Astrocyte of the spinal cord (primary cell): ENCODE measurements at places on chromosomes 12 and 14.

DNA sequence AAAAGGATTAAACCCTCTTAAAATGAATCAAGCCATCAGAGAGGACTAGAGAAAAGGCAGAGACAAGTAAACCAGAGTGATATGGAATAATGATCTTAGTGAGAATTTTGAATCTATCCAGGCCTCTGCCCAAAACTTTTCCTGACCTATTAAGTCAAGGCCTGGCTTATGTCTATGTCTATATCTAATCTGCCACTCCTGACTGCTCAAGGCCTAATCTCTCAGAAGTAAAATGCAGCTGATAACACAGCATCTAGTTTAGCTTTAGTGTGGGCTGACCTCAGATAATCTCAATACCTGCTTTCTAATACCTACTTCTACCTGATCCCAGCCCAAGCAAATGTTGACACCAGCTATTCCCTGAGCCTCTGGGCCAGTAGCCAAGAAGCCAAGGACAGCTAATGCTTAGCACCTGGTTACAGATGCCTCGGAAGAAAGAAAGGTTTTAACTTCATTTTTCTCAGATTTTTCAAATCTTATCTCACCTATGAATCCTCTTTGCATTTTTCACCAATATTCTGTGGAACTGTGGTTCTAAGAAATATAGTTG is 1472.5 kb upstream of the SEL1L start:
- DNase-seq, result no peak

DNA sequence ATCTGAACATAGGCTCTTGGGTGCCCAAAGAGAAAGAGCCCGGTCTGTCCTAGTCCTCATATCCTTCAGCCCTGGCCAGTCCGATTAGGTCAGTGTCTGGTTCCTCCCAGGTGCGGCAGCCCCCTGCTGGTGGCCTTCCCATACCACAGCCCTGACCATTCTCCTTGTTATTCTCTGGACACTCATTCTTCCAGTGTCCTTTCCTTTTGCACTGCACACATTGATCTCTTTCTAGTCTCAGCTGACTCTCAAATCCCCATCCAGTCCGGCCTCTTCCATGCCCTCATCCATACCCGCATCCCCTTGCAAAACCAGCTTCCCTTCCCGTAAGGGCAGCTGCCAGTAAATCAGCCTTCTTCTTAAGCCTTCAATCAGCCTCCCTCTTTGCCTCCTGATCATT is 1316.3 kb downstream of the TMEM121 start:
- no peak for DNase-seq

GRCh38 chr12:54217774-54218241 is 29.0 kb upstream of the SMUG1 start:
- DNase-seq, result no peak

DNA sequence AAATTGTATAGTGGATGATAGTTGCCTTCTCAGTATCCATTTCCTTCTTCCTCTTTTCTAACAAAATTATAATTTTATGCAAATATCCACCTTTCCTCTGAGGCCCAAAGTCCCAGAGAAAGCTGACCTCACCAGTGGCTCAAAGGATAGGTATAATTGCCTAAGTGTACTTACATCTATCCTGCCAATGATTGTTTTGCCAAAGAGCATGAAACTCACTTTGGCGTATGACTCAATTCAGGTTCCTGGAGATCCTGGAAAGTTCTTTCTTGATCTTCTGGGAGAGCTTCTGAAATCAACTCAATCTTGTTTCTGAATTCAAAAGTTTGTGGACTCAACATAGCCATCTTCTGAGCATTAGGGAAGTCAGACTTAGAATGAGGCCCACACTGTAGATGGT is 10.5 kb upstream of the RBM25 start:
- DNase-seq, result no peak

- no peak for DNase-seq
Measured at GRCh38 chr12:116919706-116920485, 9.1 kb downstream of the FBXW8 start.

DNA sequence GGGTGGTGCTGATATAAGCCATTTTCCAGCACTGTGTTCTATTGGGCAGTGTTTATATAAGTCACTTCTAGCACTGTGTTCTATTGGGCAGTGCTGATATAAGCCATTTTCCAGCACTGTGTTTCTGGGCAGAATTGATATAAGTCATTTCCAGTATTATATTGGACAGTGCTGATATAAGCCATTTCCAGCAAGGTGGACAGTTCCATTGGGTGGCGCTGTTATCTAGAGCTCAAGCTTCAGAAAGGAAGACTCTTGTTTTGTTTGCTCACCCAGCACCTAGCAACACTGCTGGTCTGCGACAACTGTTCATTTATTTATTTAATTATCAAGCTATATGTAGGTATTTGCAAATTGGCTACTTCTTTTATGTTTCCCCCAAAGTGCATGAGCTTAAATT is 690.3 kb downstream of the AACS start:
- no peak for DNase-seq

GRCh38 chr12:13179211-13180074 is 17.1 kb upstream of the EMP1 start:
- no peak for DNase-seq

- DNase-seq, result no peak
Measured at GRCh38 chr12:1919763-1920162, 1.3 kb upstream of the CACNA2D4 start.

GRCh38 chr12:51863933-51864832 is 15.7 kb upstream of the FIGNL2 start:
- peak; percentile 18 for DNase-seq

DNA sequence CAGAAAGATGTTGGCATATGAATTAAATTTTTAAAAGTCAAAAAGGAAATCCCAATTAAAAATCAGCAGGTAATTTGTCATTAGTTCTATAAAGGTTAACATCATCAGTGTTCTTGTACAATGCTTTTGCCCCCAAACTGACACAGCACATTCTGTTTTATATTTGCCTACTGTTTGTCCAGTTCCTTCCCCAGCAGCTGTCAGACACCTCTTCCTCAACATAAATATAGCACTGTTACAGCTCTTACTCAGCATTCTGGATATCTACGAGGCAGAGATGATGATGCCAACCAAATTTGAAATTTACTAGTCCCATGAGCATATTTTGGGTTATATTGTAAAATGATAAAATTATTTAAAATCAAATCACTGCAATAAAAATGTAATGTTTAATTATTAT is 124.6 kb downstream of the SINHCAF start:
- DNase-seq, result no peak

DNA sequence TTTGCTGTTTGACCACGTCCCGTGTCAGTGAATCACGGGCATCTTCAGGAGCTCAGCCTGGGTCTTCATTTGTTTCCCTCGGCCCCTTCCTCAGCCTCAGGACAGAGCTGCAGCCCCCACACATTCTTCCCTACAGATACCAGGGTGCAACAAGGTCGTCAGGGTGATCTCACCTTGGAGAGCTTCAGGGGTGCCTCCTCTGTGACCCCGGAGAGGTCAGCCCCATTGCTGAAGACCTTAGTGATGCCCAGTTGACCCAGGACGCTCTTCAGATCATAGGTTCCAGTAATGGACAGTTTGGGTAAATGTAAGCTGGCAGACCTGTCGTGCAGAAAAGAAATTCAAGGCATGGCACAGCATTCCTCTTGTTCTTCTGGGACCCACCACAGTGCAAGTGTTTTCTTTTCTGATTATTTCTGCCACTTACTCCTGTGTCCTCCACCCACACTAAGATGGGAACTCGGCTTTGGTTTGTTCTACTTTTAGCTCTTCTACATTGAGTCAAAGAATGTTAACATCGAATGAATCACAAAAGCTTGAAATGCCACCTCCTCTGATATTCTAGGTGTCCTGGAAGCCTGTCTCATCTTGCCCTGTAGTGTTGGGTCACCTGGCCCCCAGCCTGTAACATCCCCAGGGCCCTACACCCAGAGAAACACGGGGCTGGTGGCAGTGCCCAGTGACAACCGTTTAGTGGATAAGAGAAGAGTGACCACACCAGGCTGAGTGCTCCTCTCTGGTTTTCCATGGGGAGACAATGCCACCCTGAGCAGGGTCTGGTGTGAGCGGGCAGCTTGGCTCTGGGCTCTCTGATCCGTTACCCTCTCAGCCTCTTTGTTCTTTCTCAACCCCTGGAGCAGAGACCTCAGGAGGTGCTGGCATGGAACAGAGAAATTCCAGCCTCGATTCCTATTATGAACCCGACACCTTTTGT is 8.8 kb downstream of the SERPINA1 start:
- DNase-seq, result no peak

GRCh38 chr14:73750531-73750901 is 36.3 kb upstream of the PNMA1 start:
- no peak for DNase-seq

DNA sequence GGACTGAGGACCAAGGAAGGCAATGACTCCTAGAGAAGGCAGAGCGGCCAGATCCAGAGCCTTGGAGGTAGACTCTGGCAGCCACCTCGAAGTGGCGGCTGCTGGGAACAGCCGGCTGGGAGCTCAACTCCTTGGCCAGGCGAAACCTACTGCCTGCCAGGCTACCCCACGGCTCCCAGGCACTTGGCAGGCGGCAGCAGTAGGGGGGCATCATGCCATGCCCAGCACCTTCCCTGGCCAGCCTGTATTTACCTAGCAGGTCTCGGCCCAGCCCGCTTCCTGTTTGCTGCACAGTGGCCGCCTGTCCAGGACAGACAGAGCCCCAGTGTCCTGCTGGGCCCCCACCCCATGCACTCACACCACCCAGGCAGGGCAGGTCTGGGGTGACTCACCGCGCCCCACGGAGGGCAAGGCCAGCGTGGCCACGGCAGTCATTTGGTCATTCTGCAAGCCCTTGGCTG is 10.2 kb downstream of the TRPV4 start:
- DNase-seq, result no peak

GRCh38 chr14:56216626-56217379 is 98.6 kb downstream of the PELI2 start:
- no peak for DNase-seq

DNA sequence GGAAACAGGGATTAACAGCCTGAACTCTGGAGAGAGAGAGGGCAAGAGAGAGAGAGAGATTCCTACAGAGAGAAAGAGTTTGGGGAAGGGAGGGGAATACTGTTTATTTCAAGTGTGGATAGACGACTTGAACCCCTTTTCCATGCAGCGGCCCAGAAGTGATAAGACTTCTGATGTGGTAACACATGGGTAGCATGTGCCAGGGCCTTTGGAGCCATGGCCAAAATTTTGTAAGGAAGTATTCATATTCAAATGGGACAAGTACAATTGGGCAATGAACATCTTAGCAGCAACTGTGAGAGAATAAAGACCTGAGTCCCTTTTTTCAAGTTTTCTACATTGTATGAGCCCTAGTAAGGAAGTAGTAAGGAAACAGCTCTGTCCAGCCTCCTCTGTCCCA is 42.4 kb upstream of the CCDC196 start:
- no peak for DNase-seq

GRCh38 chr12:120625557-120626419 is 14.6 kb upstream of the CABP1 start:
- no peak for DNase-seq

GRCh38 chr12:24773996-24774395 is 174.9 kb downstream of the BCAT1 start:
- no peak for DNase-seq

DNA sequence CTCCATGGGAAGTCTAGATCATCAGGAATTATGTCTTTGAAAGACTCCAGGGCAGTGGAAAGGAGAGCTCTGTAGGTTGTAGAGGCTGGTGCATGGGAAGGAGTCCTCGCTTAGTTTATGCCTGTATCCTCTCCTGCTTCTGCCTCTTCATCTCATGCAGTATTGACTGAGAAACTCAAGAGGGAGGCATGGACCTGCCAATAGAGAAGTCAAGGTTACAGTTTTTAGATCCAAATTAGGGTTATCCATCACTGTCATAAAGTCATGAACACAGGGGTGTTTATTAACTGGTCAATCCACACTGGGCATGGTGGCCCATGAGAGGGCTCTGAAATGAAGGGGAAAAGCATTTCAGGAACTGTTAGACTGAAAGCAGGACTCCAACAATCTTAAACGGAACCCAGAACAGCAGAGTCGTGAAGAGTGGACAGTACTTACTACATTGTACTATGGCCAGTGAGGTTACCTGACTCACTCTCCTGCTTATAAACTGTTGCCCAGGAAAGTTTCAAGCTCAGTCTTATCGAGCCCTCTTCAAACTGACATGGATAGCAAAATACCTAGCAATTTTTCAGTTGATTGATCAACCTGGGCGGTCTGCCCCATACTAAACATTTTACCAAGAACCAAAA is 30.1 kb upstream of the DHRS7 start:
- DNase-seq, result no peak

GRCh38 chr12:47391566-47391965 is 311.8 kb upstream of the AMIGO2 start:
- no peak for DNase-seq

- DNase-seq, result no peak
Measured at GRCh38 chr12:53200458-53201176, 6.4 kb downstream of the ITGB7 start.

DNA sequence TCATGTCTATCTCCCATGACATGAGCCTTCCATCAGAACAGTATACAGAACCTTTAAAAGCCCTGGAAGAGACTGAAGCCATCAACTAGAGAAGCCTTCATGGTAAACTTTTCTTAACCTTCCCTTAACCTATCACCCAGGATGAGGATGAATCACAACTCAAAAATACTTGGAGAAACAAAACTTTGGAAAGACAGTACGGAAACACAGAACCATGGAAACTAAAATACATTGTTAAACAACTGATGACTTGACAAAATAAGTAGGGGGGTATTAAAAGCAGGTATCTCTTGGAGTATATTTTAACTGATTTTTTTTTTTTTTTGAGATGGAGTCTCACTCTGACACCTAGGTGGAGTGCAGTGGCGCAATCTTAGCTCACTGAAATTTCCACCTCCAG is 8.7 kb downstream of the TM7SF3 start:
- DNase-seq, result no peak

DNA sequence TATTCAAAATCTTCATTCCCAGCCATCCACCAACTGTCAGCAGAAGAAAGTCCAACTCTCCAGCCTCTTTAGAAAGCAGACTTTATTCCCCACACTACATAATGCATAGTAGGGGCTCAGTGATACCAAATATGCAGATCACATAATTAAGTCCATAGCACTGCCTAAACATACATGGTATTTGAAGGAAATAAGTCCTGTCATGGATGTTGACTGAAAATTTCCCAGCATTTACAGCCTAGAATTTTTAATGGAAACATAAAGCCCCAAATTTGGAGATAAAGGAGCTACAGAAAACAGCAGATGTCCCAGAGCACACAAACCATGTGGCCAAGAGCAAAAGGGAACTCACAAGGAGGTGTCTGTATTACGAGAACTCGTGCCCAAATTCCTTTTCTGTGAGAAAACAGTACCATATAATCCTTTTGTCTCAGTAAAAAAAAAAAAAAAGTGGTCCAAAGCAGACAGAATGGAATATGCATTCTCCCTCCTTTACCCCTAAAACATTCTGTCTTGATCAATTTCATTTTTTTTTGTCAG is 920.5 kb downstream of the NRXN3 start:
- DNase-seq, result no peak

GRCh38 chr14:61290701-61291100 is 9.6 kb upstream of the TMEM30B start:
- DNase-seq, result no peak

DNA sequence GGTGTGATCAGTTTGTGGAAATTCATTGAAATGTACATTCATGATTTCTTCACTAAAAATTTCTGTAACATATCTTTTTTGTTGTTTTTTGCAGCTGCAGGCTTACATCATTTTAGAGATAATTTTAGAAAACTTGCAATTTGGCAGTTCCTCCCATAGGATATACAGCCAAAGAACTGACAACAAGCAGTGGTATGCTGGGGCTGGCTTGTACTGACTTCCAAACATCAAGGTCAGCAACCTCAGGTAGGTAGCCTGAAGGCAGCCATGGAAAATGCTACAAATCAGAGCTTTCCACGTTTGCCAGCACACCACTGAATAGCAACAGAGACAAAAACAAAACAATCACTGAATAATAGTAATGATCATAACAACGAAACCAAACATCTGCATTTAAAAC is 21.2 kb downstream of the TRIM9 start:
- DNase-seq, result no peak
